ENCODE measurements at places on chromosomes 11 and 22.

GRCh38 chr11:2515401-2516275, 70.8 kb downstream of the KCNQ1 start:
- DNase-seq: no peak

DNA sequence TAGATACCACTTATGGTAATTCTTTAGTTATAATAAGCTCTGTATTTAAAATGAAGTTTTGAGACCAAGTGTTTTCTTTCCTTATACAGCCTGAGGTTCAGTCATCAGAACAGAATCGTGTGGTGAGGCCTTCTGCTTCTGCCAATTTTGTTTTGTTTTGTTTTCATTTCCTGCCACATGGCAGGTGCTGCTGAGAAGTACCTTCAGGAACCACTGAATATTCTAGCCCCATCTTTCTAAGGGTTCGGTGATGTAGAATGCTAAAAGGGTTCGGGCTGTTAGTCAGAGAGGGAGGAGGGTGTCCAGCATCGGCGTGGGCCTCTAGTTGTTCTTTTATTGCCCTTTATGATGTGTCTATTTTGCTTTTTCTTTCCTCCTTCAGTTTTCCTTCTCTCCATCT, 25.8 kb downstream of the TNRC6B start:
- DNase-seq: no peak

DNA sequence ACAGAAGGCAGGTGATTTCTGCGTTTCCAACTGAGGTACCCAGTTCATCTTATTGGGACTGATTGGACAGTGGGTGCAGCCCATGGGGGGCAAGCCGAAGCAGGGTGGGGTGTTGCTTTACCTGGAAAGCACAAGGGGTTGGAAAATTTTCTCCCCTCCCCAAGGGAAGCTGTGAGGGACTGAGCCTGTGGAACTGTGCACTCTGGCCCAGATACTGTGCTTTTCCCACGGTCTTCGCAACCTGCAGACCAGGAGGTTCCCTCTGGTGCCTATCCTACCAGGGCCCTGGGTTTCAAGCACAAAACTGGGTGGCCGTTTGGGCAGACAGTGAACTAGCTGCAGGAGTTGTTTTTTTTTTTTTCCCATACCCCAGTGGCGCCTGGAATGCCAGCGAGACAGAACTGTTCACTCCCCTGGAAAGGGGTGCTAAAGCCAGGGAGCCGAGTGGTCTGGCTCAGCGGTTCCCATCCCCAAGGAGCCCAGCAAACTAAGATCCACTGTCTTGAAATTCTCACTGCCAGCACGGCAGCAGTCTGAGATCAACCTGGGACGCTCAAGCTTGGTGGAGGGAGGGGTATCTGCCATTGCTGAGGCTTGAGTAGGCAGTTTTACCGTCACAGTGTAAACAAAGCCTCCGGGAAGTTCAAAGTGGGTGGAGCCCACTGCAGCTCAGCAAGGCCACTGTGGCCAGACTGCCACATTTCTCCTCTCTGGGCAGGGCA, 97.2 kb downstream of the JRKL start:
- DNase-seq: no peak

DNA sequence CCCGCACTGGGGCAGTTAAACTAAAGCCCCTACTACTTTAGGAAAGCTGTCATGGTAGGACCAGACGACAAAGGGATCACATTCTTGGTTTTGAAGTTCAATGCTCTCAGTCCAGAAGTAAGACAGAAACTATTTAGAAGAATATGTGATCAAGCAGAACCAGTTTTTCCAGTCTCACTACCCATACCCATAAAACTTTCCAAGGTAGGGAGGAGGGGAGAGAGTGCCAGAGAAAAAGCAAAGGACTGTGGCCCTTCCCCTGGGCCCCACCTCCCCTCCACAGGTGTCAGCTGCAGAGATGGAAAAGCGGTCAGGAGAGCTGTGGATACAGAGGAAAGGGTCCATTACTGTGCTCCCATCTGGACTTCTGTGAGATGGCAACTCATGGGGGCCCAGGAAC, 587.1 kb downstream of the SOX6 start:
- no peak for DNase-seq

- no peak for DNase-seq
Observed at GRCh38 chr22:19761725-19762567, 1.4 kb downstream of the TBX1 start.

DNA sequence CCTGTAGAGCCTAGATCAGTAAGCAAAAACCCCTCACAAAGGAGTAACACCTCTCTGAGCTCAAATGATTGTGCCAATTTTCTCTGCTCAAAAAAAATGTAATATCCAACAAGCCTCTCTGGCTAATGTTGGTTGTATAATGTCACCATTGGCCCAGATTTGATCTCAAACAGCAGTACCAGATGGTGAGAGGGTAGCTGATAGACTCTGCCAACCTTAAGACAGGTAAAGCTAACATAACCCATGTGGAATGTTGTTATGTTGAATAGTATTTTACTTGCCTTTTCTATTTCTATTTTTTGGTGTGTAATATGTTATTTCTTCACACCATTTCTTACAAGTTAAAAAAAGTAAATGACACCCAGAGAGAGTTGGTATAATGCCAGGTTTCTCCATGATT, 166.7 kb upstream of the GUCY1A2 start:
- no peak for DNase-seq

DNA sequence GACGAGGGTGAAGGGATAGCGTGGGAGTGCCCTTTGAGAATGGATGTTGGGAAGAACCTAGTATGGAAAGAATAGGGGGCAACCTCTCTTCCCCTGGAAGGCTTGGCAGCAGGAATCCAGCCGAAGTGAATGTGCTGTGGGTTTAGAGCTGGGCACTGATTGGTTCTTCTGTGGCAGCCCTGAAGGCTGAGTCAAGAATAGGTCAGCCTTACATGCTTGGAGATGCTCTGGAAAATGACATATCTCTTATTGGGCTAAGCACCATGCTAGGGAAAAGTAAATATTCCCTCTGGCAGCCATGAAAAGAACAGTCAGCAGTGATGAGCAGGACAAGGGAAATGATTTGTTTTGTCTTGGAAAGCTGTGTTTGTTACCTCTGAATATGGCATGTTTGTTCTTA, 149.5 kb downstream of the COMMD9 start:
- no peak for DNase-seq

Measured in stimulated activated CD8-positive, alpha-beta memory T cell treated with anti-CD3 and anti-CD28 coated beads, Interleukin-7, amount 100 ng/mL, for 48 hours (primary cell).